T-cell (primary cell): ENCODE measurements at places on chromosomes 11 and 22.
A peak's percentile ranks its signal among the peaks of the same experiment; 100 is the strongest.

DNA sequence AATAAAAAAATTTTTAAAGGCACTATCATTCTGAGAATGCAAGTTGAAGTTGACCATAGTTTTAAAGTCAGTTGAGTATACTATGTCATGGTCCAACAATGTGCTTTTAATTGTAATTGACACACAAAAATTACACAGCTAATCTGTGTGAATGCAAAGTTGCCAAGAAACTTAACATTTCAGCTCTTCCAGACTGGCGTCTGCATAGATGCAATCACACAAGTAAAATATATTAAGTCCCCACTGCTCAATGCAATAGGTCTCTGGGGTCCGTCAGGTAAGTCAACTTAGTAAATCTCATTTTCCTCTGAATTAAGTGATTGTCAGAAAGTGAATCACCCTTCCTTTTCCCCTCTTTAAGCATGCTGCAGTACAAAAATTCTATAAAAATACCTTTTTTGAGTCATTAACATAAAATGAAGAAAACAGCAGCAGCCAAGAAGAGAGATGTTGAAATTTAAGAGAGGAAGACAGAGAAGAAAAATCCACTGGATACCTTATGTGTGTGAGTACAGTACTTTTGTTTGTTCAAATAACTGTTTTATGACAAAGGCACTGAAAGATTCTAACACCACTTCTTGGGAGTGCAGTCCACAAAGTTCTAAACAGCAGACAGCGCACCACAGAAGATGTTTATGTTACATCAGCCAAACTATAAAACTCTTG, 5.1 kb downstream of the FZD4 start:
- no peak overlapping the region for H3K27ac ChIP-seq
- no peaks in the 10 kb centered on the region for H3K36me3 ChIP-seq
- no peaks in the 10 kb centered on the region for H3K4me1 ChIP-seq

DNA sequence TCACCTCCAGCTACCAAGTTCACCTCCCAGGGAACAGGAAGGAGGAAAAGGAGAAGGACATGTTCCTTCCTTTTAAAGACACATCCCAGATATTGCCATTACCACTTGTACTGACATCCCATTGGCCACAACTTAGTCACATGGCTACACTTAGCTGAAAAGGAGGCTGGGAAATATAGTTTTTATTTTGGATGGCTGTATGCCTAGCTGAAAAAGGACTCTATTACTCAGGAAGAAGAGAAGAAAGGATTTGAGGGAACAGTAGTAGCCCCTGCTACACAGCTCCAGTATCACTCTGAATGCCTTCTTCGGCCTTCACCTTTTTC, 2.1 kb upstream of the APOA5 start:
- no peaks in the 10 kb centered on the region for H3K4me1 ChIP-seq
- H3K4me3 ChIP-seq, result no peak overlapping the region
- no peaks in the 10 kb centered on the region for H3K36me3 ChIP-seq
- no peak overlapping the region for H3K27ac ChIP-seq
- DNase-seq, result no peak

GRCh38 chr11:126417091-126417862, 61.8 kb downstream of the ST3GAL4 start:
- no peak for DNase-seq
- H3K27ac ChIP-seq, result no peak overlapping the region
- peak overlapping the region; percentile 23 for H3K4me3 ChIP-seq
- H3K27me3 ChIP-seq, result no peaks in the 10 kb centered on the region
- peaks cover 12% of the 10 kb centered on the region for H3K4me1 ChIP-seq
- H3K36me3 ChIP-seq, result no peaks in the 10 kb centered on the region

DNA sequence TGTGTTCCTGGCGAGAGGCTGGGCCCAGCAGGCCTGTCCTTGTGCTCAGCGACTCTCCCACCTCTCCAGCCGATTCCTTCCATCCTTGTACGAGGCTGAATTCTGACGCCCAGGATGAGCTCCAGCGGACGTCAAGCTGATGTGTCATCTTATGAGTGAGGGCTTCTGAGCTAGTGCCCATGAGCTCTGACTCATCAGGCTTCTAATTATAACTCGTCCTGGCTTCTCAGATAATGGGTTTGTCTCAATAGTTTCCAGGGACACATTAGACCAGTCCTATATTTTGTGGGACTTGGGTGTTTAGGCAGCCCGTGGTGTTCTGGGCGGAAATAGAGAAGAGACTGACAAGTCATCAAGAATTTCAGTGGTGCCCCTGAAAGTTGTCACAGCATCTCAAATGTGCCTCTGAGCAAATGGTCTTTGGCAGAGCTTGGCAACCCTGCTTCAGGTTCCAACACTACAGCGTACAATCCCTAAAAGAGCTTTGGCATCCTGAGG, 108.2 kb upstream of the CD44 start:
- no peaks in the 10 kb centered on the region for H3K36me3 ChIP-seq
- no peak overlapping the region for H3K4me3 ChIP-seq
- H3K27ac ChIP-seq, result peak overlapping the region; percentile 48
- H3K27me3 ChIP-seq, result no peaks in the 10 kb centered on the region

- H3K36me3 ChIP-seq, result no peaks in the 10 kb centered on the region
- no peak overlapping the region for H3K4me3 ChIP-seq
- DNase-seq, result no peak
- H3K4me1 ChIP-seq, result peaks cover 20% of the 10 kb centered on the region
- H3K27me3 ChIP-seq, result no peaks in the 10 kb centered on the region
- H3K27ac ChIP-seq, result no peak overlapping the region
These were observed 23.4 kb upstream of the GRAMD4 start for GRCh38 chr22:46596819-46597218.

GRCh38 chr22:33049119-33049729, 9.0 kb downstream of the SYN3 start:
- peak; percentile 38 for DNase-seq
- no peaks in the 10 kb centered on the region for H3K4me1 ChIP-seq
- no peak overlapping the region for H3K4me3 ChIP-seq
- no peaks in the 10 kb centered on the region for H3K36me3 ChIP-seq

DNA sequence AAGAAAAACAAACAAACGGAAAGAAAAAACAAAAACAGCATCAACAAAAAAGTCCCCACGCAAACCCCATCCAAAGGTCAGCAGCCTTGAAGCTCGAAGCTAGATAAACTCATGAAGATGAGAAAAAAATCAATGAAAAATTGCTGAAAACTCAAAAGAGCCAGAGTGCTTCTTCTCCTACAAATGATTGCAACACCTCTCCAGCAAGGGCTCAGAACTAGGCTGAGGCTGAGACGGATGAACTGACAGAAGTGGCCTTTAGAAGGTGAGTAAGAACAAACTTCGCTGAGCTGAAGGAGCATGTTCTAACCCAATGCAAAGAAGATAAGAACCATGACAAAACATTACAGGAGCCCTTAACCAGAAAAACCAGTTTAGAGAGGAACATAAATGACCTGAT, 18.4 kb upstream of the FTH1 start:
- H3K36me3 ChIP-seq, result no peaks in the 10 kb centered on the region

DNA sequence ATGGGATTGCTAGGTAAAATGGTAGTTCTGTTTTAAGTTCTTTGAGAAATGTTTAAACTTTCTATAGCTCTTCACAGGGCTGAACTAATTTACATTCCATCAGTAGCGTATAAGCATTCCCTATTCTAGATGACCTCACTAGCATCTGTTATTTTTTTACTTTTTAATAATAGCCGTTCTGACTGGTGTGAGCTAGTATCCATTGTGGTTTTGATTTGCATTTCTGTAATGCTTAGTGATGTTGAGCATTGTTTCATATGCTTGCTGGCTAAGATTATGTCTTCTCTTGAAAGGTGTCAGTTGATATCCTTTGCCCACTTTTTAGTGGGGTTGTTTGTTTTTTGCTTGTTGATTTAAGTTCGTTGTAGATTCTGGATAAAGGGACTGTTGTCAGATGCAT, 35.9 kb downstream of the MMP27 start:
- no peak overlapping the region for H3K27ac ChIP-seq
- no peaks in the 10 kb centered on the region for H3K36me3 ChIP-seq
- no peaks in the 10 kb centered on the region for H3K27me3 ChIP-seq
- no peak for DNase-seq
- no peak overlapping the region for H3K4me3 ChIP-seq

- H3K27me3 ChIP-seq, result peaks cover 7% of the 10 kb centered on the region
- no peak for DNase-seq
- no peaks in the 10 kb centered on the region for H3K36me3 ChIP-seq
- H3K27ac ChIP-seq, result no peak overlapping the region
- peaks cover 74% of the 10 kb centered on the region for H3K4me1 ChIP-seq
These were observed 14.3 kb upstream of the SPI1 start for GRCh38 chr11:47392546-47393162.

DNA sequence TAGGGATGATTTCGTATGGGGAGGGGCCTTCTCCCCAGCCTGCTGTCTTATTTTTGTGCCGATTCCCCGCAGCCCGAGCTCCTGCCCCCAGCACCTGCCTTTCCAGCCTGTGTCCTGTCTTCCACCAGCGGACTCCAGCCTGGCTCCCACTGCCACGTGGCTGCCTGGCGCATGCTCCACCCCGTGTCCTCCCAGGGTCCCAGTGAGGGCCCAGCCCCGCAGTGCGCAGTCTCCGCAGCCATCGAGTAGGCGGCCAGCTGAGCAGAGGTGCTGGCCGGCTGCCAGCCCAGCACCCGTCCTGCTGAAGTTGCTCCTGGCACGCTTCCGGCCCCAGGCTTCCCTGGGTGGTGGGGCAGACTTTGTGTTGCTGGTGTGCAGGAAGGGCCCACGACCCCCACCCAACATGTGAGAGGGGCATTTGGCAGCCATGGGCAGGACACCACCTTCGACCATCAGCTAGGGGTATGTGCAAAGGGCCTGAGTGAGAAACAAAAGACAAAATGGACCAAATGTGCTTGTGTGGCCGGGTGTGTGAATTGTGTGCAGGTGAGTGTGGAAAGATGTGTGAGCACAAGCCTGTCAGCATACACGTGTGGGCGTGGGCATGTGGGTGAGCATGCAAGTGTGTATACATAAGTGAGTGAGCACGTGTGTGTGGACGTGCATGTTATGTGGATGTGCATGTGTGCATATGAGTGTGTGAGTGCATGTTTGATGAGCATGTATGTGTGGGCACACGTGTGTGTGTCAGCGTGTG, 55.9 kb downstream of the RTN4R start:
- no peak for DNase-seq
- H3K36me3 ChIP-seq, result no peaks in the 10 kb centered on the region
- H3K27ac ChIP-seq, result no peak overlapping the region
- H3K27me3 ChIP-seq, result peaks cover 1% of the 10 kb centered on the region
- H3K4me1 ChIP-seq, result peaks cover 59% of the 10 kb centered on the region

- H3K27me3 ChIP-seq, result no peaks in the 10 kb centered on the region
- peaks cover 10% of the 10 kb centered on the region for H3K36me3 ChIP-seq
- H3K4me1 ChIP-seq, result peaks cover 23% of the 10 kb centered on the region
- no peak overlapping the region for H3K4me3 ChIP-seq
- DNase-seq, result peak; percentile 62
These were observed 18.9 kb downstream of the LIMK2 start for GRCh38 chr22:31230871-31231621.

GRCh38 chr22:43832393-43833265, 20.5 kb upstream of the EFCAB6 start:
- no peaks in the 10 kb centered on the region for H3K4me1 ChIP-seq
- no peaks in the 10 kb centered on the region for H3K36me3 ChIP-seq
- H3K27ac ChIP-seq, result no peak overlapping the region
- peaks cover 25% of the 10 kb centered on the region for H3K27me3 ChIP-seq
- H3K4me3 ChIP-seq, result no peak overlapping the region

DNA sequence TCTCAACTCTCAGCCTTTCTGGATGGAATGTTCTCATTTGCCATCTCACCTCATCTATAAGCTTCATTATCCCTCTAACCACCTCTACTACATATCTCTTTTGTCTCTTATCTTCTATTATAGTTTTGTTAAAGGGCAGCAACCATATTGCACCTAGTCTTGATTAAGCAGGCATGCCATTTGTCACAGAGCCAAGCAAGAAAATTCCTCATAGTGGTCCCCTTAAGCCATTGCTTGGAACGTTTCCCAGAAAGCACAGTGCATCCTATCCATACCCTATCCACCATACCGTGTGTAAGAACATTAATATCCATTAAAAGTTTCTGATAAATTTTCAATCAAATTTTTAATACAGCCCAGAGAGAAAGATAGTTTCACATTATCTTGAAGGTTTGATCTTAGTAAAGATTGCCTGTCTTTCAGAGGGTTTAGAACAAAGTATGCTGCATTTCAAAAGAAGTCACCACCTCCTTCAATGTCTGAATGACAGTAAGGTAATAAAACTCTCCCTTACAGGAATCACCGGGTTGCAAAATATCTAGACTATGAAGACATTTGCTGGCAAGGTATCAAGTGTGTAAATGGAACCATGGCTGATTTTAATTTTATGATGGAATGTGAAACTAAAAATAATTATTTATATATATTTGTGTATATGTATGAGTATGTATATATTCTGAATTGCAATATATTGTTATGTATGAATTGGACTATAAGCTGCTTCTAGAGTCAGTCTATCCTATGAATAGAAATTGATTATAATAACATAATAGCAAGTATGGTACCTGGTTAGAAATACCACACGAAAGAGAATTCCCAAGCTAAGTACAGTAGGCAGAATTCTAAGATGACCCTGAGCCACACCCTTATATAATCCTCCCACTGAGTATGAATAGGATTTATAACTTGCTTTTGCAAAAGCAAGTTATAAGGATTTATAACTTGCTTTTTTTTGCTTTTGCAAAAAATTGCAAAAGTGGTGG, 1296.3 kb downstream of the LRRC4C start:
- H3K4me1 ChIP-seq, result no peaks in the 10 kb centered on the region
- H3K36me3 ChIP-seq, result no peaks in the 10 kb centered on the region
- no peaks in the 10 kb centered on the region for H3K27me3 ChIP-seq
- H3K27ac ChIP-seq, result no peak overlapping the region

DNA sequence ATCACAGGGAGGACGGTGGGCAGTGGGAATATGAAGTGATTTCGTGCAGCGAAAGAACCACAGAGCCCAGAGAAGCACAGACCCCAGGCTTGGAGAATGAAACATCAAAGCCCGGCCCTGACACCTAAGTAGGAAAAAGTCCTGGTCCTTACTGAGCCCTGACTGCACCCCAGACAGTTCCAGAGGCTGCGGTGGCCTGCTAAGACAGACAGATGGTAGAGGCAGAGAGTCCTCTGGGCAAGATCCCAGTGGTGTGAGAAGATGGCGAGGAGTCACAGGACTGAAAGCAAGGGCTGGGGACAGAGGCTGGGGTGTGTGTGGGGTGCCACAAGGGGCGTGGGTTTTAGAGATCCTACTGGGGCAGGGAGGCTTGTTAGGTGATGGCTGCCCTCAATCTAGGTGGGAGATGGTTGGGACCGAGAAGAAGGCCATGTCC, 3.7 kb downstream of the CBX6 start:
- H3K27me3 ChIP-seq, result no peaks in the 10 kb centered on the region
- H3K27ac ChIP-seq, result no peak overlapping the region
- peaks cover 6% of the 10 kb centered on the region for H3K36me3 ChIP-seq
- H3K4me1 ChIP-seq, result peaks cover 63% of the 10 kb centered on the region
- DNase-seq, result no peak

DNA sequence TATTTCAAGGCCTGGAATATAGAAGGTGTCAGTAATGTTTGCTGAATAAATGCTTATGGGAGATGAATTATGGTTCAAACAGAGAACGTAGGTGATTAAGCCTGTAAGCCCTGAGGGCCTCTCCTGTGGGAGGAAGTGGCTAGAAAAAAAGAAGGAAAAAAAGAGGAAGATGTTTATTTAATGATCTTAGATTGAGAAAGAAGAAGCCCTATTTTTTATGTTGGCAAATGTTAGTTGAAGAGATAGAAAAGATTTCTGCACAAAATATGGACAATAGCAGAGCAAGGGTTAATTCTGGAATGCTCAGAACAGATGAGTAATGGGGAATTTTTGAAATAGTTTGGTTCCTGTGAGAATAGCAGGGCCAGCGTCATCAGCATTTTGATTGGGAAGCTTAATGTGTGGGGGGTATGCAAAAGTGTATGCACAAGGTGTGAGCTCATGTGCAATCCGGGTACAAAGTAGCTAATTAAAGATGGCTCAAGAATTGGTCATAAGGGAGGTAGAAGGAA, 95.7 kb downstream of the TEAD1 start:
- no peak for DNase-seq
- no peak overlapping the region for H3K4me3 ChIP-seq
- no peaks in the 10 kb centered on the region for H3K4me1 ChIP-seq

GRCh38 chr11:13694115-13694514, 25.6 kb downstream of the FAR1 start:
- DNase-seq, result no peak
- H3K4me3 ChIP-seq, result no peak overlapping the region
- H3K36me3 ChIP-seq, result peaks cover 11% of the 10 kb centered on the region
